CD8-positive, alpha-beta memory T cell (primary cell): ENCODE measurements at places on chromosomes 2 and 18.

- peaks cover 29% of the 10 kb centered on the region for H3K36me3 ChIP-seq
- no peak overlapping the region for H3K27ac ChIP-seq
- DNase-seq = no peak
- no peaks in the 10 kb centered on the region for H3K4me1 ChIP-seq
Measured at GRCh38 chr2:197054437-197054836, 127.9 kb upstream of the PGAP1 start.

GRCh38 chr2:167318581-167318980 lies 430.3 kb downstream of the XIRP2 start:
- no peak overlapping the region for H3K27ac ChIP-seq
- no peaks in the 10 kb centered on the region for H3K27me3 ChIP-seq
- H3K36me3 ChIP-seq = no peaks in the 10 kb centered on the region
- no peak overlapping the region for H3K4me3 ChIP-seq

GRCh38 chr2:9941996-9942390 lies 9.5 kb upstream of the GRHL1 start:
- H3K36me3 ChIP-seq = no peaks in the 10 kb centered on the region
- H3K4me1 ChIP-seq = no peaks in the 10 kb centered on the region
- no peak overlapping the region for H3K4me3 ChIP-seq
- DNase-seq = no peak

DNA sequence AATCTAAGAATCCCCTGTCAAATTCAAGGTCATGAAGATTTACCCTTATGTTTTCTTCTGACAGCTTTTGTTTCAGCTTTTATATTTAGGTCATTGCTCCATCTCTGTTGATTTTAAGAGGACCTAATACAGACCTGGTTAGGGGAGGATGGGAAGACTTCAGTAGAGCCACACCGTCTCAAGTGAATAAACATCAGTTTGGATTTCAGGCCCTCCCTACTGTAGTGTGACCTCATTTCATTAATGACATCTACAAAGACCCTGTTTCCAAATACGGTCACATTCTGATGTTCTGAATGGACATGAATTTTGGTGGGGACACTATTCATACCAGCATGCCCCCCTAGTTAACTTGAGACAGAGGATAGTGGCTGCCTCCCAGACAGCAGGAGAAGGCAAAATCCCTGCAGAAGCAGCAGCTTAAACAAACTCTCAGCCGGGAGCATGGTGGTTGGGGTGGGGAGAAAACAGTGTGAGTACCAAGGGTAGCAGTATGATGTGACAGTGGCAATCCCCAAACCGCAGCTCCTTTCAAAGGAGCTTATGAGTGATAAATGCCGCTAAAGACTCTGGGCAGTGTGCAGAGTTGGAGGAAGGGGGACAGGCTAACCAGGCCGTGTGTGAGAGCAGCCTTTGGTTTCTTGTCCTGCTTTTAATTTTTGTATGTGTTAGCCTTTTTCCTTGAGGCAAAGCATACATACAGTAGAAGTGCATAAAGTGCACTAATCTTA lies 65.9 kb upstream of the TNP1 start:
- H3K4me3 ChIP-seq = no peak overlapping the region
- no peaks in the 10 kb centered on the region for H3K27me3 ChIP-seq
- no peaks in the 10 kb centered on the region for H3K36me3 ChIP-seq
- H3K4me1 ChIP-seq = no peaks in the 10 kb centered on the region

- no peak for DNase-seq
- no peak overlapping the region for H3K27ac ChIP-seq
- no peaks in the 10 kb centered on the region for H3K27me3 ChIP-seq
- H3K4me3 ChIP-seq = no peak overlapping the region
- H3K4me1 ChIP-seq = peaks cover 42% of the 10 kb centered on the region
Measured at GRCh38 chr2:108972663-108973062, 16.4 kb downstream of the EDAR start.

DNA sequence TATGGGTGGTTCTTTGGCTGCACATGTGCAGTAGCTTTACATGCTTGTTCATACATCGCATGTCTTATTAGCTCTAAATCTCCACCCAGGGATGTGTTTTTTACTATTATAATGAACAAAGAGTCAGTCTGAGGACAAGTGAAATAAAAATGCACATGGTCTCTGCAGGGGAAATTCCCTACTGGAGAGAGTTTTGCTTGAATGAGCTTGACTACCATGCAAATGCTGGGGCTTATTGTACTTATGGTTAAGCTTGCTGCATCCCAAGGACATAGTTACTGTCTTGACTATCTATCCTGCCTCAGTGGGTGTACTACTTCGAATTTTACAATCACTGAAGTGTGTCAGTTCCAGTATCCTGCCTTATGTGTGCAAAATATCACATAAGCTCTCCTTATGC lies 362.7 kb downstream of the TDRD15 start:
- no peak overlapping the region for H3K27ac ChIP-seq
- no peak for DNase-seq
- no peaks in the 10 kb centered on the region for H3K27me3 ChIP-seq
- H3K36me3 ChIP-seq = no peaks in the 10 kb centered on the region

DNA sequence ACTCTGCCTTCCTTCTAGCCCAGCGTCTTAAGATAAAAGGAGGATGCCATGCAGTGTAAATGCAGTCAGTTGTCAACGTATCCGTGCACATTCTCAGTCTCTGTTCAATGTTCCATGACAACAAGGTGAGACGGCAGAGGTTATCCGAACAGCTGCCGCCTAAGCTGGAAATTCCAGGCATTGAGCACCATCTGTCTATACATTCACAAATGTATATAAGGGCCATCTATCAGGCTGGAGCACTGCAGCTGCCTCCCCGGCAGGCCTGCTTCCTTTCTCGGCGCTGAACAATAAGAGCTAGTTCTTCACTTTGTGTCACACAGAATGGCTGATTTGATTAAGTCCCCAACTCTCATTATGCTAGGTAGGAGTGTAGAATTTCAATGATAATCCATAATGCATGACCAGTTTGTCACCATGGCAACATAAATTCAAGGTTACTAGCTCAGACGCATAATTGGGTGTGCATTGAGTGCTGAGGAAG lies 282.2 kb upstream of the SOX11 start:
- no peaks in the 10 kb centered on the region for H3K27me3 ChIP-seq
- H3K4me1 ChIP-seq = no peaks in the 10 kb centered on the region
- no peak for DNase-seq

DNA sequence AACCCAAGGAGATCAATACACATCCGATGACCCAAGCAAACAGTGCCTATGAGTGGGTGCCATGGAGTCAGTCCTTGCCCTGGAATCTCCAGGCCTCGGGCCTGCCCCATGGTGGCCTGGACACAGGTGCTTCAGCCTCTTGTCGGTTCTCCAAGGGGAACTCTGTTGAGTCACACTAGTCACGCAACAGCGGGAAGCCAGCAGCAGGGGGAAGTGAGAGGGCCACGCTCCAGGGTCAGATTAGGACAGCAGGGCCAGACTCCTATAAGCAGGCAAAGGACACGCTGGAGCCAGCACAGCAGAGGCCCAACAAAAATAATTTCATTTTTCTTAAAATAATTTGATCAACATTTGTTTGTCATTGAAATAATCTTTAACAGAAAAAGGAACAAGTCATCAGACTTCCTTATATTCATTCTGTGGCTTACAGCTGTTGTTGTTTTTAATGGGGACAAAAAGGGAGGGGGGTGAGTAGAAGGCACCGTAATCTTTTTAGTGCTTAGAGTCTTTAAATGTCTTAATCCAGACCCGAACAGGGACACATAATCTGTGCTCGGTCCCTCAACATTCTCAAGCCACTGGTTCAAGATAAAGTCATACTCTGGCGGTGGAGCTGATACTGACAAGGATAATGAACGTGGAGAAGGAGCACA lies 16.4 kb upstream of the ARMC9 start:
- no peak overlapping the region for H3K27ac ChIP-seq
- no peaks in the 10 kb centered on the region for H3K36me3 ChIP-seq
- no peak overlapping the region for H3K4me3 ChIP-seq

GRCh38 chr2:140295767-140296166 lies 1515.6 kb upstream of the NXPH2 start:
- H3K4me1 ChIP-seq = no peaks in the 10 kb centered on the region
- H3K4me3 ChIP-seq = no peak overlapping the region
- DNase-seq = no peak
- no peak overlapping the region for H3K27ac ChIP-seq
- no peaks in the 10 kb centered on the region for H3K36me3 ChIP-seq

DNA sequence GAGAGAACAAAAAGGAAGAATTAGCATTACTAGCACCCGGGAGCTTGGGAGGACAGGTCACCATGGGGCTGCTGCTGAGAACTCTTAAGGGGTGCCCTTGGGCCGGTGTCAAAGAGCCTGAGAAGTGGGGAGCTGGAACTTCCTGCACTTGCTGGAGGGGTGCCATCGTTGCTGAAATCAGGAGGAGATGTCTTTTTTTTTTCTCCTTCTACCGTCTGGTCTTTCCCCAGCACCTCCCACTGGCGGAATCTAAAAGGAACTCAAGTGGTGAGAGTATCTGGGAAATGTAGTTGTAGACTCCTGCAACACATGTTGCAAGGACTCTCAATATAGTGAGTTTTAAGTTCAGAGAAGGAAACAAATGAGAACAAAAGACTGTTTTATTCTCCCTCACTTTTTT lies 6.1 kb upstream of the AMMECR1L start:
- H3K4me1 ChIP-seq = peaks cover 14% of the 10 kb centered on the region
- H3K27me3 ChIP-seq = no peaks in the 10 kb centered on the region
- no peak overlapping the region for H3K4me3 ChIP-seq
- H3K36me3 ChIP-seq = no peaks in the 10 kb centered on the region

DNA sequence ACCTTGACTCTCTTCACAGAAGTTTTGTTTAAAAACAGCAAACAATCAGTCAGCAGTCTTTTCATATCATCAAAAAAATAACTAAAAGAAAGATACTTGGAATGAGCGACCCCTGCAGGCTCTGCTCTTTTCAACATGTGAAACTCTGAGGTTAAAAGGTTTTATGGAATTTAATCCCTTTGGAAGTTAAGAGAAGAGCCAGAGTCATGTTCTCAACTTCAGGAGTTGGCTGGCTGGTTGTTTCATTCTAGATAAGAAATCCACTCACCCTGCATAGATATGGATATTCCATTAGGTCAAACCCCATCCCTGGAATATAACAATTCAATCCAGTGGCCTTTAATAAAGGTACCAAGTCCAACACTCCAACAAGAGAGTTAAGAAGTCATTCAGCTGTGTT lies 115.6 kb upstream of the RMDN2 start:
- H3K27me3 ChIP-seq = no peaks in the 10 kb centered on the region
- no peak for DNase-seq
- no peaks in the 10 kb centered on the region for H3K36me3 ChIP-seq
- no peak overlapping the region for H3K4me3 ChIP-seq
- H3K27ac ChIP-seq = no peak overlapping the region
- H3K4me1 ChIP-seq = no peaks in the 10 kb centered on the region
